ENCODE measurements at places on chromosomes 16 and 17. TPM values are rescaled to one million over a fixed set of nuclear protein-coding genes. Genes with fewer than 3 reads are reported as not detected.
A peak's percentile ranks its signal among the peaks of the same experiment; 100 is the strongest.

GGT6 gene
- total RNA-seq: not detected

- no peak for DNase-seq
Observed at GRCh38 chr17:78176548-78177025, 8.2 kb downstream of the SYNGR2 start.

- DNase-seq: peak; percentile 63
Observed at GRCh38 chr17:38628441-38628840, 22.7 kb upstream of the SRCIN1 start.

GRCh38 chr17:60249290-60249826, 99.6 kb downstream of the CA4 start:
- no peak for DNase-seq

DNA sequence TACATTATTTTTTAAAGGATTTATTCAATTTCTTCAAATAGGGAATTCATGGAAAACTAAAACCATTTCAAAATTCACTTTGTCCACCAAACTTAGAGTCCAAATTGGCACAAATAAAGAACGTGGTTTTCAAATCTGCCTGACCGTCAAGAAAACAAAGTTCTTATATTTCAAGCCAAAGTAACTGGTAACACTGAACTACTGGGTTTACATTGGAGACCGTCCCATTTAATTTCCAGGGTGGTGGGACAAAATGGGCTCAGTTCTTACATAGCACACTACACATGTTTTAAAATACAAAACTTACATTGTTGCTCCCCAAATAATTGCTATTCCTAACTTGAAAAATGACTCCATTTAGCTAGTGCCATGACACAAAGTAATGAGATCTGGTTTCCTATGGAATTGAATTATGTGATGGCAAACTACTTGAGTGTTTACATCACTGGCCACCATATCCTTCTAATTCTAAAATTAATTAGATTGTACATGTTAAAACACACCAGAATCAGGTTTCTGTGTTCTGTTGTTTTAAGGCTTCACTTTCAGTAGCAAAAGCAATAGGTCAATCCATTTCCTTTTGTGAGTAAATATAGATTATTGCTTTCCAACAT, 6.5 kb downstream of the PSME3IP1 start:
- DNase-seq: no peak

GRCh38 chr16:8053437-8053836, 536.9 kb downstream of the TMEM114 start:
- DNase-seq: no peak

- no peak for DNase-seq
Observed at GRCh38 chr16:86495756-86496261, 14.5 kb upstream of the FOXF1 start.

GRCh38 chr17:75922963-75923874, 17.6 kb downstream of the FBF1 start:
- no peak for DNase-seq

DNA sequence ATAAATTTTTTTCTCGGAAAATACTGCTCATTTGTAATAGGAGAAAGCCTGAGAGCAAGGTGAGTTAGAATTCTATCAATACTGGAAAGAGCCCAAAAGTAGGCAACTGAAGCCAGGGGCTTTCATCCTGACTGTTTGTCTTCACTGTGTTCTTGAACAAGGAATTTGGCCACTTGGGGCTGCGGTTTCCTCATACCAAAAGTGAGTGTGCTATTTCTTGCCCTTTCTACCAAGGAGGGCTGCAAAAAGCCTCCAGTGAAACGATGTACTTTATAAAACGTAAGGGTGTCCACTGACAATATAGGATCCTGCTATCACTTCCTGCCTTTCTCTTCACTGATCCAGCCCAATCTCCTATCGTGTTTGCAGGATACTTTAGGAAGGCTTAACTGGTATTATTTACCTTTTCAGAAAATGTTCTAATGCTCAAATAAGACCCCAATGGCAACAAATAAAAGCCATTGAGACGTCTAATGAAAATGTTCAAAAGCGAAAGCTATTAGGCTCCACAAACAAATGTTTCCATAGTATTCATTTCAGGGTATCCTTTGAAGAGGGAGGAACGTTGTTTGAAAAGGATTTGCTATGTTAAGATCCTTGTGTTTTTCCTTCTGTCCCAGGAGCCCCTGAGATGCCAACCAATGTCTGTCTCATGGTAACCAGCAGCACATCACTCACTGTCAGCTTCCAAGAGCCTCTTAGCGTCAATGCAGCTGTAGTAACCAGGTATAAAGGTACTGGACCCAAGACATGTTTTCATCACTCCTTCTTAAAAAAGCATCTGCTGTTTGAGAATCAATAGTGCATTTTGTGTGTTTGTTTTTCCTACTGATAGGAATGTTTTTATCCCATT, 219.3 kb upstream of the NOG start:
- DNase-seq: no peak
